Caco-2 (cell line): ENCODE measurements at places on chromosomes 2 and 18. TPM values are rescaled to one million over a fixed set of nuclear protein-coding genes. Genes with fewer than 3 reads are reported as not detected.

GRCh38 chr2:120451334-120451733 lies 105.4 kb downstream of the INHBB start:
- DNase-seq, result no peak

GRCh38 chr2:236572482-236572881 lies 2.9 kb downstream of the ACKR3 start:
- DNase-seq, result no peak

DNA sequence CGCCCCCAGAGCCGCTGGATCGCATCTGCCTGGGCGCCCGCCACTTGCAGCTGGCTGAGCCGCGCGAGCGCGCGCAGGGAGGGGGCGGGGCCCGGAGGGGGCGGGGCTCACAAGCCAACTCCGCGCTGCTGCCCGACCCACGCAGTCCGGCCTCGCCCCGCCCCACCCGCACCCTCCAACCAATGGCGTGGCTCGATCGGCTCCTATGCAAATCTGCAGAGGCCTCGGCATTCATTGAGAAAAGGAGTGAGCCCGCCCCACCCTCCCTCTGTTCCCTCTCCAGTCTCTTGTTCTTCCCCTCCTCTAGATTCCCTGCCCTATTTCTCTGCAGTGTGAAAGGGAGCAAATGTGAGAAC lies at the start of gene ALK:
Gene ALK (minus strand): TSS at position 27 of the 356 bp plus-strand sequence. CDS start 927 bp downstream, outside the sequence.
- no peak for DNase-seq

- DNase-seq, result no peak
Measured at GRCh38 chr2:134668821-134669220, 50.0 kb downstream of the TMEM163 start.

Gene CRYGD
- total RNA-seq, result not detected in 2 replicates

Gene HJURP
- 29.7 and 35.0 TPM in 2 replicates for total RNA-seq

- no peak for DNase-seq
Measured at GRCh38 chr2:43648994-43649701, 12.1 kb downstream of the PLEKHH2 start.

GRCh38 chr2:134586326-134586965 lies 132.4 kb downstream of the TMEM163 start:
- DNase-seq, result no peak

GRCh38 chr2:130848526-130849210 lies 12.0 kb downstream of the ARHGEF4 start:
- DNase-seq, result no peak

GRCh38 chr2:6993936-6994335 lies 76.7 kb downstream of the RNF144A start:
- DNase-seq, result no peak

DNA sequence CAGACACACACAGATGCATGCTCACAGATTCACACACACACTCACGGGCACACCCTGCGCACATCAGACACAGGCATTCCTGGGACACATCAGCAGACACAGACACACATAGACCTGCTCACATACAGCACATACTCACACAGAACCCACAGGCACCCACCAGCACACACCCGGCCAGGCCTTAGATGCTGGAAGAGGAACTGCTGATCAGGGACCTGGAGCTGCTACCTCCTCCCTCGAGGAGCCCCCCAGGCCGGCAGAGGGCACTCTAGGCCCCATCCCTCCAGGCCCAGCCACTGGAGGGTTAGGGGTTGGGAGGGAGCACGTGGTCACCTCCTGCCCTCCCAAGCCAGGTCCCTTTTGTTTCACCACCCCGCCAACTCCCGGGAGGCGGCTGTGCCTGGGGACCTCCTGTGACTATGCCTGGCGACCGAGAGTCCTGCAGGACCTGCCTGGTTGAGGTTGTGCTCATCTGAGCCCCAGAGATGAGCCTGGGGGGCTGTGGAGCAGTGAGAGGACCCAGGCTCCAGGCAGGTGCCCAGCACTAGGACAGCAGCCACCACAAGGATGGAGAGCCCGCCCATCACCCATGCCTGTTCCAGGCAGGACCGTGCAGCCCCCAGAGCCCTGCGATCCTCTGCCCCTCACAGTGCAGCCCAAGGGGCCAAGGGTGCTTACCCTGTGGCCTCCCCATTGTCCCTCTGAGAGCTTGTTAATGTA lies 21.0 kb upstream of the PTMA start:
- peak; percentile 75 for DNase-seq

DNA sequence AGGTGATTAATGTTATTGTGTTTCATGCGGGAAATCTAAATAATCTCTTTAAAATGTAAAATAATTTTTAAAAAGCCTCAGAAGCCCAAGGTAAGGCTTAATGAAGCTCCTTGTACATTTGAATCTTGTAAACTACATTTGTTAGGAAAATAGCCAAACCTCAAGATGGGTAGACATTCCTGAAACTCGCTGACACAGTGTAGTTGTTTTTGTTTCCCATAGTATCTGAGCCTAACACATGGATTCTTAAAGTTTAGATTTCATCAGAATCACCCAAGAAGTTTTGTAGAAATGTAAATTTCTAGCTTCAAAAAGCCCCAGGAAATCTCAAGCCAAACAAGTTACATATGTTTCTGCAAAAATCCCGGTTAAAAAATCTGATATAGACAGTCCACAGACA lies 1221.1 kb upstream of the ACVR2A start:
- no peak for DNase-seq

DNA sequence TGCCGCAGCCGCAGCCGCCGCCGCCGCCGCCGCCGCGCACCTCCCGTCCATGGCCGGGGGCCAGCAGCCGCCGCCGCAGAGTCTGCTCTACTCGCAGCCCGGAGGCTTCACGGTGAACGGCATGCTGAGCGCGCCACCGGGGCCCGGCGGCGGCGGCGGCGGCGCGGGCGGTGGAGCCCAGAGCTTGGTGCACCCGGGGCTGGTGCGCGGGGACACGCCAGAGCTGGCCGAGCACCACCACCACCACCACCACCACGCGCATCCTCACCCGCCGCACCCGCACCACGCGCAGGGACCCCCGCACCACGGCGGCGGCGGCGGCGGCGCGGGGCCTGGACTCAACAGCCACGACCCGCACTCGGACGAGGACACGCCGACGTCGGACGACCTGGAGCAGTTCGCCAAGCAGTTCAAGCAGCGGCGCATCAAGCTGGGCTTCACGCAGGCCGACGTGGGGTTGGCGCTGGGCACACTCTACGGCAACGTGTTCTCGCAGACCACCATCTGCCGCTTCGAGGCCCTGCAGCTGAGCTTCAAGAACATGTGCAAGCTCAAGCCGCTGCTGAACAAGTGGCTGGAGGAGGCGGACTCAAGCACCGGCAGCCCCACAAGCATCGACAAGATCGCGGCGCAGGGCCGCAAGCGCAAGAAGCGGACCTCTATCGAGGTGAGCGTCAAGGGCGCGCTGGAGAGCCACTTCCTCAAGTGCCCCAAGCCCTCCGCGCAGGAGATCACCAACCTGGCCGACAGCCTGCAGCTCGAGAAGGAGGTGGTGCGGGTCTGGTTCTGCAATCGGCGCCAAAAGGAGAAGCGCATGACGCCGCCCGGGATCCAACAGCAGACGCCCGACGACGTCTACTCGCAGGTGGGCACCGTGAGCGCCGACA lies 2.4 kb downstream of the POU3F3 start:
- no peak for DNase-seq

DNA sequence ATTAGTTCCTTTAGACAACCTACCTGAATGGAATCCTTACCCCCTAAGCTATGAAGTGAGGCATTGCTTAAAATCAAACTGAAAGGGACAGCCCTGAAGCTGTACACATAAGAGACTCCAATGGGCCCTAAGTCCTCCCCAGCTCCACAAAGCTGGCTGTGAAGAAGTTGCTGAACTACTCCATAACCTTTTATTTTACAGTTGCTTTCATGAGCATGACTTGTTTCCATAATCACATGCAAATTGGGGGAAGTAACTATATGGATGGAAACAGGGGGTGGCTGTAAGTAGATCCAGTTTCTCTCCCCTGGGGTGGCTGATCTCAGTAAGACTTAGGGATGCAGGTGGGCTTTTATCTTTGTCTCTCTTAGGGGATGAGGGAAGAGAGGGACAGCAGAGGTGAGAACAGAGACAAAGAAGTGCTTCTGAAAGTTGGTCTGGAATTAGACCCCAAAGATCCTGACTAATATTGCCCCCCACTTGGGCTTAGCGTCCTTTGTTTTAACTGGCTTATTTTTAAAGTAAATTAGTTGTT lies 5.5 kb downstream of the FZD5 start:
- DNase-seq, result no peak

Gene MALL
- 22.9 and 26.1 TPM in 2 replicates for total RNA-seq

GRCh38 chr2:199310771-199311585 lies 146.8 kb downstream of the SATB2 start:
- DNase-seq, result no peak

DNA sequence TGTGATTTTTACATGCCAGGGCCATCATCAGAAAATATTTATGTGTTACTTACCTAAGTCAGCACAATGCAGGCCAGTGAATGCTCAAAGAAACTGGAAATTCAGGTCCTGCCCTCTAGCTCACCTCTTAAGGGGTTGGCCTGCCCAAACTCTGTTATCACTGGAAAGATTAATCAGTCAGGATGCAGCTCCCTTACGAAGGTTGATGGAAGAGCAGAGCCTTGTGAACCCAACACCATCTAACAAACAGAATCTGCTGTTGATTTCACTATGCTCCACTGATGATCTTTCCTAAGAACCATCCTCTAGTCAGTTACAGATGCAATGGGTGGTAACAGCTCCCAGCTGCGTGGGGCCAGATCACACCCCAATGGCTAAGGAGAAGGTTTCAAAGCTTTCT lies 38.2 kb downstream of the SOX11 start:
- no peak for DNase-seq

DNA sequence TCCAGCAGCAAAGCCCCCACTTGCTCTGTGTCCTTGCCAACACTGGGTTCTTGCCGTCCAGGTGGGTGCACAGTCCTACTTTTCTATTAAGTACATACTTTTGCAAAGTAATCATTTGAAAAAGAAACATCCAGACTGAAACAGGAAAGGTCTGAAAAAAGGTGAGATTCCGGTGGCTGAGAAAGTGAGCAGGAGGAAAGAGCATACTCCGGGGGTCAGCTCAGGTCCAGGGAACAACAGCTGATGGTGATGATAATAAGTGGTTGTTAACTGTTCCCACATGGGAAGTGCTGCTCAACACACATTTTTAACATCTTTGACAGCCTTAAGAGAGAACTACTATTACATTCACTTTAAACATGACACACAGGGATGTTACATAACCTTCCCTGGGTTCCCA lies 86.1 kb upstream of the UXS1 start:
- no peak for DNase-seq

Gene ACMSD
- total RNA-seq, result not detected in 2 replicates

- DNase-seq, result no peak
Measured at GRCh38 chr2:206962966-206963365, 23.6 kb downstream of the CPO start.

GRCh38 chr2:108637304-108637669 lies 82.0 kb upstream of the RANBP2 start:
- DNase-seq, result no peak

- no peak for DNase-seq
Measured at GRCh38 chr18:56283316-56283715, 355.1 kb downstream of the TXNL1 start.
